ENCODE measurements at places on chromosomes 4 and X.

DNA sequence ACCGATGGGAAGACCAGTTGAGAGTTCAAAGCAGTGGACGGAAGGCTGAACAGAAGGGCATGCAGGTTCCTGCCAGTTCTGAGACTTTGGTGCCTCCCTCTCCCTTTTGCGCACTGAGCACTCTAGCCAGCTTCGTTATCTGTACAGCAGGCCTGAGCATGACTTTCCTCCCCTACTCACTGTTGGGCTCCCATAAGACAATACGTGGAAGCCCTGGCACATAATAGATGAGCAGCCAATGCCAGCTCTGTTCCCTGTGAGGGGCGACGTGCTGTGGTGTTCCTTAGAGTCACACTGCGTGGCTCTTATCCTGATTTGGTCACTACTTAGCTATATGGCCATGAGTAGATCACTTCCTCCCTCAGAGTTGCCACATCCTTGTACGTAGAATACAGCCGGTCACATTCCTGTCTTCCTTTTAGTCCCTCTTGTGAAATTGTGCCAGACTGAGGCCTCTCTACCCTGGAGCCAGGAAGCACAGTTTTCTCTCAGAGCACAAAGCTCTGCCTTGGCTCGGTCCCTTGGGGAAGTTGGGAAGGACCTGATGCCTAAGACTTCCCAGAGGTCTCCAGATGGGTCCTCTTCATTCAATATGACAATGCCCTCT is 160.4 kb upstream of the MAMLD1 start:
- H3K27ac ChIP-seq, result peak overlapping the region; percentile 36
- H3K27me3 ChIP-seq, result no peaks in the 10 kb centered on the region
- H3K36me3 ChIP-seq, result no peaks in the 10 kb centered on the region
- peaks cover 5% of the 10 kb centered on the region for H3K4me1 ChIP-seq
- no peak overlapping the region for H3K4me3 ChIP-seq

GRCh38 chrX:118211891-118212816 is 95.5 kb upstream of the KLHL13 start:
- no peaks in the 10 kb centered on the region for H3K36me3 ChIP-seq
- no peak overlapping the region for H3K4me3 ChIP-seq
- H3K27ac ChIP-seq, result no peak overlapping the region
- no peaks in the 10 kb centered on the region for H3K4me1 ChIP-seq
- DNase-seq, result no peak
- no peaks in the 10 kb centered on the region for H3K27me3 ChIP-seq

DNA sequence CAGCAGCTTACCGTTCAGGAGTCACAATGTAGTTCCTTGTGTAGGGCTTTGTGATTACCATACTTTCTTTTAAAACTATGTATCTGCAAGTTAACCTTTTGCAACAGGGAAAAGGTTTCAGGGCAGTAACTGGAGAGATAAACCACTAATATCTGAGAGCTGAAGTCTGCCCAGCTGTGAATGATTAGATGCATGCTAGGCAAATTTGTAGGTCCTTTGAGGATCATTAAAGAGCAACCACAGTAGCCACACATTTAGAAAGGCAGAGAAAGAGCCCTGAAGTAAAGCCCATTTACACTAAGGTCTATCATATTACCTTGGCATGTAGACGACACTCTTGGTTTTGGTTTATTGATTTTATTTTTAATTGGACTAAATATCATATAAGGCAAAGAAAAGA is 60.0 kb downstream of the ATP8A1 start:
- DNase-seq, result no peak
- no peaks in the 10 kb centered on the region for H3K36me3 ChIP-seq
- no peaks in the 10 kb centered on the region for H3K4me1 ChIP-seq
- H3K27ac ChIP-seq, result no peak overlapping the region
- H3K27me3 ChIP-seq, result no peaks in the 10 kb centered on the region
- H3K4me3 ChIP-seq, result no peak overlapping the region

GRCh38 chr4:48042979-48043461 is 26.4 kb downstream of the NIPAL1 start:
- H3K27ac ChIP-seq, result no peak overlapping the region
- no peaks in the 10 kb centered on the region for H3K27me3 ChIP-seq
- H3K4me3 ChIP-seq, result no peak overlapping the region
- no peaks in the 10 kb centered on the region for H3K36me3 ChIP-seq
- no peaks in the 10 kb centered on the region for H3K4me1 ChIP-seq

- peak overlapping the region; percentile 93 for H3K27ac ChIP-seq
- H3K4me3 ChIP-seq, result no peak overlapping the region
- no peaks in the 10 kb centered on the region for H3K36me3 ChIP-seq
- no peaks in the 10 kb centered on the region for H3K27me3 ChIP-seq
Observed at GRCh38 chr4:118279920-118280432, 72.8 kb downstream of the PRSS12 start.

DNA sequence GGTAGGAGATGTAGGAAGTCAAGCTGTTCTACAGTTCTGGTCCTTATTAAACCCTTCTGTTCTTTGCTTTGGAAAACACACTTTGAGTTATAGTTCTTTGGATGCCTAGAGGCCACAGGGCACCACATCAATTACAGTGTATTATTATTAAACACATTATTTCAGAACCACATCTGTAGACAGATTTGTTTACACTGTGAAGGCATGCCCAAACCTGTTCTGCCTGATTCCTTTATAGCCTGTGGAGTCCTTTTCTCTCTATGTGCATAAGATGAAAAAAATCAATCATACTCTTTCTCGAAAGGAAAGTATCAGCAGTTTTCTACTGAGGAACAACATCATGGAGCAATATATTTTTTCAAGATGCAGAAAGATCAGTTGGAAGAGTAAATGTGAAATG is 371.3 kb upstream of the INTU start:
- no peaks in the 10 kb centered on the region for H3K27me3 ChIP-seq
- no peak overlapping the region for H3K4me3 ChIP-seq
- H3K4me1 ChIP-seq, result no peaks in the 10 kb centered on the region
- no peak overlapping the region for H3K27ac ChIP-seq
- DNase-seq, result no peak

- H3K27ac ChIP-seq, result no peak overlapping the region
- H3K4me1 ChIP-seq, result no peaks in the 10 kb centered on the region
- H3K27me3 ChIP-seq, result no peaks in the 10 kb centered on the region
- DNase-seq, result no peak
- no peak overlapping the region for H3K4me3 ChIP-seq
- no peaks in the 10 kb centered on the region for H3K36me3 ChIP-seq
Observed at GRCh38 chr4:168119100-168119499, 26.8 kb downstream of the ANXA10 start.

- no peaks in the 10 kb centered on the region for H3K36me3 ChIP-seq
- no peaks in the 10 kb centered on the region for H3K27me3 ChIP-seq
- H3K4me1 ChIP-seq, result no peaks in the 10 kb centered on the region
Observed at GRCh38 chrX:3299636-3300035, 46.8 kb downstream of the MXRA5 start.

DNA sequence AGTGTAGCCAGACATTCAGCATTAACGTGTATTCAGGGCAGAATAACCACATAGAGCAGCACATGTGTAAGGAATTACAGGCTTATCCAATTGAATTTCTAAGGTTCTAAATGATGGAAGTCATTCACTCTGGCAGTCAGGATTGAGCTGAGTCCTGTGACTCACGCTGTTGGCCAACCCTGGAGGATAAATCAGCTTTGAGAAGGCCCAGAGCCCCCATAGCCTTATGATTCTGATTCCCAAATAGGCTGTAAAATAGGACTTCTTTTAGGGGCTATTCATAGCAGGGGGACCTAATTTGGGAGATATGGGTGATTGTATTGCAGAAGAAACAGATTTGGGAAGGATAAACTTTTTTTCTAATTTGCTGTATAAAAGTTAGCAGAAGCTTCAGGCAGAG is 8.1 kb upstream of the HPF1 start:
- no peak overlapping the region for H3K27ac ChIP-seq
- H3K4me3 ChIP-seq, result no peak overlapping the region
- H3K4me1 ChIP-seq, result no peaks in the 10 kb centered on the region
- H3K36me3 ChIP-seq, result no peaks in the 10 kb centered on the region
- DNase-seq, result no peak
- no peaks in the 10 kb centered on the region for H3K27me3 ChIP-seq

- H3K27ac ChIP-seq, result no peak overlapping the region
- DNase-seq, result no peak
- H3K27me3 ChIP-seq, result no peaks in the 10 kb centered on the region
- H3K4me1 ChIP-seq, result no peaks in the 10 kb centered on the region
Observed at GRCh38 chr4:149897783-149898182, 82.1 kb upstream of the IQCM start.
